MCF 10A (cell line): ENCODE measurements at places on chromosomes 1 and 21.
A peak's percentile ranks its signal among the peaks of the same experiment; 100 is the strongest.

- no peak for DNase-seq
These were observed 5.4 kb downstream of the BLACAT1 start for GRCh38 chr1:205450448-205450847.

GRCh38 chr1:178645157-178645807, 79.8 kb upstream of the RALGPS2 start:
- no peak for DNase-seq

DNA sequence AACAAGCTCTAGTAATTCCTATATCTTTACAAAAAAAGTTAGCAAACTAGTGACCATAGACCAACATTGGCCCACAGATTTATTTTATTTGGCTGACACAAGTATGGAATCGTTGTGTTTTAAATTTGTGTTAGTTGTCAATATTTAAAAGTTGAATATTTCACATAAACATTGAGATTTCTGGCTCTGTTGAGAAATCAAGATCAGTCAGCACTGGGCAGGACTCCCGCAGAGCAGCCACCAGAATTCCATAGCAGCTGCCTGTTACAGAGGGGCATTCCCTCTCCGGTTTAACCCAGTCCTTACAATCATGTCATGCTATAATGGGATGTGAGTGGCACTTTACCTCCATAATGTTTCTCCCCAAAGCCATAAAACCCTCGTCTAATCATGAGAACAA, 79.2 kb upstream of the NRIP1 start:
- DNase-seq, result no peak

DNA sequence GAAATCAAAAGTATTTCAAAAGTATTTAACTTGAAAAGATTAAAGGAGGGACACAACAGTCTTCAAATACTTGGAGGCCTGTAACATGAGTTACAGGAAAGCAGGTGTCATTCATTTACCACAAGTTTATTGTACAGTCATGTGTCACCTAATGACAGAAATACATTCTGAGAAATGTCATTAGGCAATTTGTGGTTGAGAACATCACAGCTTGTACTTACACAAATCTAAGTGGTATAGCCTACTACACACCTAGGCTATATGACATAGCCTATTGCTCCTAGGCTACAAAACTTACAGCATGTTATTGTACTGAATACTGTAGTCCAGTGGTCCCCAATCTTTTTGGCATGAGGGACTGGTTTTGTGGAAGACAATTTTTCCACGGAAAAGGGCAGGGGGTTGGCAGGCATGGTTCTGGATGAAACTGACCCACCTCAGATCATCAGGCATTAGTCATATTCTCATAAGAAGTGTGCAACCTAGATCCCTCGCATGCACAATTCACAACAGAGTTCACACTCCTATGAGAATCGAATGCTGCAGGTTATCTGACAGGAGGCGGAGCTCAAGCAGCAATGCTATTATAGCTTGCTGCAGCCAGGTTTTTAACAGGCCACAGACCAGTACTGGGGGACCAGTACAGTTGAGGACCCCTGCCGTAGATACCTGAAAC, 25.0 kb upstream of the PHTF1 start:
- DNase-seq, result peak; percentile 22

GRCh38 chr1:59163268-59164092, 133.4 kb upstream of the FGGY start:
- DNase-seq, result no peak

GRCh38 chr1:238457610-238458009, 566.9 kb upstream of the ZP4 start:
- peak; percentile 27 for DNase-seq

- DNase-seq, result no peak
These were observed 20.6 kb downstream of the VWA5B1 start for GRCh38 chr1:20311289-20311688.

DNA sequence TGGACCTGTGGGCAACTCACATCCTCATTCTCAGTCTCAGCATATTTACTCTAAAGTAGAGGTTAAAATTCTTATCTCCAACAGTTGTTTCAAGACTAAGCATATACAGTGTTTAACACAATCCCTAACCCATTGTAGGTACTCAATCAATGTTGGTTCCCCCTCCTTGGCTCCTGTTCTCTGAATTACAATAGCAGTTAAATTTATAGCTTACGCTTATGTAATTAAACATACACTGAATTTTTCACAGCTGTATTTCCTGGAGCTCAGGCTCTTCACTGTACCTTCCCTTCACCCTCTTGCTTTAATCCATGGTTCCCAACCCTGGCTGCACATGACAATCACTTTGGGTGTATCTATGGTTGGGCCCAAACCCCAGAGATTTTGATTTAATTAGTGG, 89.4 kb downstream of the LPAR3 start:
- DNase-seq, result no peak

DNA sequence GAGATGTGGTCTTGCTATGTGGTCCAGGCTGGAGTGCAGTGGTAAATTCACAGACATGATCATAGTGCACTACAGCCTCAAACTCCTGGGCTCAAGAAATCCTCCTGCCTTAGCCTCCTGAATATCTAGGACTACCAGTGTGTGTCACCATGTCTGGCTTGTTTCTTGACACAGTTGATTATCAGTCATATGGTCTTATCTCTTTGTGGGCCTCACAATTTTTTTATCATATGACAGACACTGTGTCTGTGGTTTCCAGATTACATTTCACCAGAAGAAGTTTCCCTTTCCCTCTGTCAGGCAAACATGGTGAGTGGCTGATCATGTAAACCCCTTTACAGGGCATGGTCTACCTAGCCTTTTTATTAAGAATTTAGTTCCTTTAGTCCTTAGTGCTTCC, 96.1 kb downstream of the HFM1 start:
- DNase-seq, result no peak

DNA sequence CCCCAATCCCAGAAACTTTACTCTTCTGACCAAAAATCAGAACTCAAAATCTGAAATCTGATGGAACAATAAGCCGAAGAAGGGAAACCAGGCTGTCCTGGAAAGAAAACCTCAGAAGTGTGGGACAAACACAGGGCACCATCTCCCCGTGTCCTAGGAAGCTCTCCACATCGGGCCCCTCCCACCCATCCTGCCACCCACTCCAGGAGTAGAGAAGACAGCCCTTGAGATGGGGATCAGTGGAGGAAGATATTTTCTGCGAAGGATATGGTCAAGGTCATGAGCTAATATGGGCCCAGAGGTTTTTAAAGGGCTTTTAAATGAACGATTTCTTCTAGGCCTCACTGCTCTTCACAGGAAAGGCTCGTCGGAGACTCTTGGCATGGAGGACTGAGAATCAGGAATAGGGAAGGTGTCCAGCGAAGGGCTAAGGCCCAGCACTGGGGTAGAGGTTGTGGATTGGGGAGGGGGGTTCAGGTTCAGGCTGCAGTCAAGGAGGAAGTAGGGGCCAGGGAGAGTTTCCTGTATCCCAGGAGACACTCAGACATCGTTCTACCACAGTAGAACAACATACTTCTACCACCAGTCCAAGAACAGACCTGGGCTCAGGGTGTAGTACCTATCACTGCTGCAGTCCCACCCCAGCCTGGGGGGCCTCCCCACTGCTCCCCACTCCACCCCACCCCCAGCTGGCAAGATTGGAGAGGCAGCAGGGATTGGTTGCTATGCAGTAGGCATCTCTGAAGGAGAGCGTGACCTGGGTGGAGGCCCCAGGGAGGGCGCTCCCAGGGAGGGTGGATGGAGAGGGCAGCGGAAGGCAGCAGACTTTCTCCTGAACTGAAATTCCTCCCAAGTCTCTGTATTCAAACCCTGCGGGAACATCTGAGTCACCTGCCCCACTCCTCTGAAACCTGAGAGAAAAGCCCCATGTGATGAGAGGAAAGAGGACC, 1.2 kb upstream of the S100A5 start:
- no peak for DNase-seq

GRCh38 chr1:115275216-115275615, 62.8 kb downstream of the NGF start:
- DNase-seq, result peak; percentile 48

GRCh38 chr1:50416150-50416527, 7.1 kb downstream of the DMRTA2 start:
- no peak for DNase-seq

GRCh38 chr1:213622365-213623063, 365.3 kb upstream of the PROX1 start:
- no peak for DNase-seq

- peak; percentile 17 for DNase-seq
These were observed 302.8 kb downstream of the MATN1 start for GRCh38 chr1:30420519-30421050.

- no peak for DNase-seq
These were observed 27.8 kb upstream of the HYI start for GRCh38 chr1:43481491-43481890.

GRCh38 chr1:9009438-9010370, 16.5 kb downstream of the SLC2A7 start:
- DNase-seq, result peak; percentile 28

DNA sequence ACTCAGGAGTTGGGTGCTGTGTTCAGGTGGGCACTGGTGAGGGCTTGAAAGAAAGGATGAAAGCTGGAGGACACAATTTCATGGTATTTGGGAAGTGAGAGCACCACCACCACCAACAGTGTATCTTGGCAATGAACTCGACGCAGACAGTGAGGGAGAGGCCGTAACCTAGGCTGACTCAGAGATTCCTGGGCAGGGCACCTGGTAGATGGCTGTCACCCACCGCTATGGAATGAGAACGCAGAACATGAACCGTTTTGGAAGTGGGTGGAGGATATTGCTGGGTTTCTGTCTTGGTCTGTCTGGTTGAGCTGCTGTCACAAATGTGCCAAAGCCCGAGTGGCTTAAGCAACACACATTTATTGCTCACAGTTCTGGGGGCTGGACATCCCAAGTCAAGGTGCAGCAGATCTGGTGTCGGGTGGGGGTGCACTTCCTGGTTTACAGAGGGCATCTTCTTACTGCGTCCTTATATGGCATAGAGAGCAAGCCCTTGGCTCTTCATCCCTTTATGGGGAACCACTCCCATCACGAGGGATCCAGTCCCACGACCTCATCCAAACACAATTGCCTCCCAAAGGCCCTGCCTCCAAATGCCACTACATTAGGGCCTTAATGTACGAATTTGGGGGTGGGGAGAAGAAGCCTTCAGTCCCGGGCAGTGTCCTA, 246.3 kb downstream of the SIPA1L2 start:
- peak; percentile 94 for DNase-seq

- no peak for DNase-seq
These were observed 81.5 kb downstream of the BEND5 start for GRCh38 chr1:48695161-48695560.

DNA sequence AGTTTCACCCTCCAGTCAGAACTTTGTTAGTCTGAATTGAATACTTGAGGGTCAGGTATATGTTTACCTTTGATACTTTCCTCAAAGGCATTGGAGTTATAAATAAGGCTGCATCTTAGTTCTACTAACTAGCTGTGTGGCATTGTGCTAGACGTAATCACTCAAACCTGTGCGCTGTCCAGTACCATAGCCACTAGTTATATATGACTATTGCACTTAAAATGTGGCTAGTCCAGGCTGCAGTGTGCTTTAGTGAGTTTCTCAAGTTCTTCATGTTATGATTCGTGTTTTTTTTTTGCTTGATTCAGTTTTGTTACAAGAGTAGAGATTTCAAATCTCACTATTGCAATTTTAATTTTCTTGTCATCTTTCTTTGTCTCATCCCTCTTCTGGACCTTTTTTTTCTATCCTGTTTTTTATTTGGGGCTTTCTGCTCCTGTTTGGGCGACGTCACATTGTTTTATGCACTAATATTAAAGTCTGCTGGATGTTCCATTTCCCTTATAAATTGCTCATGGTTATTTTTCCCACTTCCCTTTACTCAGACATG, 5.7 kb downstream of the MAN1A2 start:
- DNase-seq, result no peak

DNA sequence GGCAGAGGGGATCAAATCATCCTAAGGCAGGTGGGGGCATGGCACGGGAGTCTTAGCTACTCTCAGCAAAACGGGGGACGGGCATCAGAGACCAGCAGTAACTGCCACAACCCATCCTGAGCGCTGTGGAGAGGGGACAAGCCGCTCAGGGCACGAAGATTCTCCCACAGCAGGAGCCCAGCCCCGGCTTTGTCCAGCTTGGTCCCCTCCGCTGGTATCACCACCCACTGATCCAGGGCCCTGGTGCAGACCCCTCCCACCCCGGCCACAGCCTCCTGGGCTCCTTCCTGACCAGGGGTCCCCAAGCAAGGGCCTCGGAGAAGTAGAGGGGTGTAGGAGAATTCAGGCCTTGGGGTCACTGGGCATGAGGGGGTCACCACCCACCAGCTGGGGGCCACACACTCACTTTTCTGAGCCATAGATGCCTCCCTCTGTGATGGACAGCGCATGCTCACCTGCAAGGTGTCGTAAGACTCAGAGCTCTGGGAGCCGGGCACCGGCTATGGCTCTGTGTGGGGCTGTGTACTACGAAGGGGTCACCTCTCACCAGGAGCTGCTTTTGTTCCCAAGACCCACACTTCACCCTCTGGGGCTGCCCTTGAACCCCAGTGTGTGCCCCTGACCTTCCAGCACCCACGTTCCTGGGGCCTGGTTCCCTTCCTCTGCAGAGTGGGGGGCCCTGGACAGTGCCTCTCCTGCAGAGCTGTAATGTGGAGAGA, 2.3 kb upstream of the SMIM1 start:
- DNase-seq, result no peak

DNA sequence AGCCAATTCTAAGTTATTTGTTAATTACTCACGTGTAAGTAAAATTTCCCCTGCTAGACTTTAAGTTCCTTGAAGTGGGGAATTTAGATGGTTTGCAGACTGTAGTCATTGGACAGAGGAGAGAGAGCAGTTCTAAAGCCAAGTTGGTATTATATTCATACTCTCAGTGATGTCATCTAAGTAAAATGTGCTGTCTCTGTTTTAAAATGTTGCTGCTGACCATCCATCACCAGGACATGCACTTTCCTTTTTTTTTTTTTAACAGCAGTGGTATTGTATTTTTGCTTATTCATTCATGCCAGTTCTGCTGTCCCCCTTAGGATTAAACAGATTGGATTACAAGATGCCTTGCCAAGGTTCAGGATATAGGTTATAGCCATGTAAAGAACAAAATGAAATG, 2.3 kb downstream of the TTLL7 start:
- no peak for DNase-seq

GRCh38 chr1:81380436-81380835, 420.3 kb upstream of the ADGRL2 start:
- DNase-seq, result no peak

GRCh38 chr1:84634536-84635205, 55.6 kb downstream of the SSX2IP start:
- DNase-seq, result peak; percentile 33

- DNase-seq, result no peak
These were observed 14.2 kb upstream of the ECE1 start for GRCh38 chr1:21304488-21304887.

- peak; percentile 95 for DNase-seq
These were observed 10.7 kb downstream of the EPHA2 start for GRCh38 chr1:16145030-16145661.

GRCh38 chr1:199646761-199647160, 380.7 kb upstream of the NR5A2 start:
- DNase-seq, result peak; percentile 38

- peak; percentile 34 for DNase-seq
These were observed 9.5 kb downstream of the STX6 start for GRCh38 chr1:181013144-181013543.
